ENCODE measurements at places on chromosomes 3 and 15.

GRCh38 chr15:62394079-62394478 is 229.0 kb upstream of the C2CD4B start:
- DNase-seq, result no peak

- DNase-seq, result no peak
Observed at GRCh38 chr3:153070511-153070868, 91.5 kb upstream of the RAP2B start.

DNA sequence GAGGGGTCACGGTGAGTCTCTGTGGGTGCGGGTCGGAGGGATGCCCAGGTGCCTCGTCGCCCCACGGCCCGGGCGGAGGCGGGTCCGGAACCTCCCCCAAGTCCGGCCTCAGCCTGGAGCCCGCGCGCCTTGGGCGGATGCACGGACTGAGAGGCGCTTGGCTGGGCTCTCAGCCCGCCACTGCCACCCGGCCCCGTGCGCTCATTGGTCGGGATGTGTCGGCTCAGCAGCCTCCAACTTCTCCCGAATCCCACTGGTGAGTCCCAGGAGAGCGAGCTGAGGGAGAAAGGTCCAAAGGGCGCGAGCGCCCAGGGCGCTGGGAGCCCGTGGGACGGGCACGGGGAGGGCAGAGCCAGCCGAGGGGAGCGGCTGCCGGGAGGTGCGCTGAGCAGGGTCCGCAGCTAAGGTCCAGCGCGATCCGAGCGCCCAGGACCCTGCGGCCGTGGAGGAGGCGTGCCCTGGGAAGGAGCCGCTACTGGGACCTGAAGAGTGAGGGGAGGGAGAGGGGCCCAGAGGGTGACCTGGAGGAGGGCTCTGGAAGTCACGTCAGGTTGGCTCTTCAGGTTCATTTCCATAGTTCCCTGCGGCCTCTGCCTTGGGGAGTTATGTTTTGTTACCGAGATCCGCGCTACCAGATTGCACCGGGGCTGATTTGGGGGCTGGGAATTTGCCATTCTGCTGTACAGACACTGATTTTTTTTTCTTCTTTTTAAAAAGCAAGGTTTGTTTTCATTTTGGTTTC is at the start of gene MME:
MME (plus strand) TSS at position 574 of the 742 bp plus-strand sequence. CDS start 3,849 bp downstream, outside the sequence.
- no peak for DNase-seq

GRCh38 chr3:44648564-44649229 is at the start of gene ZNF35:
ZNF35 (plus strand) TSS chr3:44648732; CDS start chr3:44651068, 2,336 bp downstream.
- DNase-seq, result peak; percentile 40

- DNase-seq, result no peak
Observed at GRCh38 chr3:21825684-21826083, 74.7 kb upstream of the ZNF385D start.
